Uterine smooth muscle cell (primary cell): ENCODE measurements at places on chromosomes 12 and 14. TPM values are rescaled to one million over a fixed set of nuclear protein-coding genes. Genes with fewer than 3 reads are reported as not detected.

DHRS4L2 gene
- 11.6 and 14.9 TPM in 2 replicates for total RNA-seq

KRT75 gene
- total RNA-seq: not detected in 2 replicates

BDKRB2 gene
- total RNA-seq: 43.4 and 74.1 TPM in 2 replicates

SLCO1B1 gene
- total RNA-seq: not detected in 2 replicates

AKAP3 gene
- total RNA-seq: 1.1 and 3.1 TPM in 2 replicates

GRIN2B gene
- total RNA-seq: under 0.01 and 0.22 TPM in 2 replicates

CCDC197 gene
- total RNA-seq: not detected in 2 replicates
